Gastrocnemius medialis (tissue), 4 donors: ENCODE measurements at places on chromosomes 6 and 20. TPM values are rescaled to one million over a fixed set of nuclear protein-coding genes. Genes with fewer than 3 reads are reported as not detected.

GRCh38 chr20:46304361-46304760, 3.9 kb downstream of the CDH22 start:
- no peak for DNase-seq

- no peak for DNase-seq
Measured at GRCh38 chr6:125151700-125152099, 1.9 kb upstream of the TPD52L1 start.

DNA sequence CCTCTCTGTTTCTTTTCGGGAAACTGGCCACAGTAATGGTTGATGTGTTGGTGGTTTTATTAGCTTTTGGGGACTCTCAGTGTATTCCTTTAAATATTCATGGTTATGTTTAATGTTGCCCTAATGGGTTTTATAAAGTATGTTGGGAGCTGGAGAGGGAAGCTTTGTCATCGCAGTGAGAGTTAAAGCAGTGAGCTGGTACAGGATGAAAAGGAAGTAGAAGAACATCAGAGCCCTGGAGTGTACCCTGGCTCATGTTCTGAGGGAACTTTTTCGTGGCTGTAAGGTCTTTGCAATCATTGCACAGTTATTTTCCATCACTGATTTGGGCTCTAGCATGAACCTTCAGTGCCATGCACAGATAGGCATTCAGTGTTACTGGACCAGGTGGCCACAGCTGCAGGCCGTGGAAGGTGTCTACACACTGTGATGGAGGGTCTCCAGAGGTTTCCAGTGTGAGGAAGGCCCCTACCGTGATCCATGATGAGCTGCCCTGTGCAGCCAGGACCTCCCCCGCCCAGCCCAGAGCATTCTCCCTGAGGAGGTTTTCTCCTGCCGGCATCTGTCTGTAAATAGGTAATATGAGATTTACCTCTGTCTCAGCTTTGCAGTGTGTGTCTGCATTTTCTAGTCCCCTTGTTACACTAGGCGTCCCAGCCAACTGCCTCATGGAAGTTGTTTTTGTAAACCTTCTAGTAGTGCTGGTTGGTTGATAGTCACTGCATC, 22.4 kb upstream of the TMEM217 start:
- peak; percentile 15 for DNase-seq

DNA sequence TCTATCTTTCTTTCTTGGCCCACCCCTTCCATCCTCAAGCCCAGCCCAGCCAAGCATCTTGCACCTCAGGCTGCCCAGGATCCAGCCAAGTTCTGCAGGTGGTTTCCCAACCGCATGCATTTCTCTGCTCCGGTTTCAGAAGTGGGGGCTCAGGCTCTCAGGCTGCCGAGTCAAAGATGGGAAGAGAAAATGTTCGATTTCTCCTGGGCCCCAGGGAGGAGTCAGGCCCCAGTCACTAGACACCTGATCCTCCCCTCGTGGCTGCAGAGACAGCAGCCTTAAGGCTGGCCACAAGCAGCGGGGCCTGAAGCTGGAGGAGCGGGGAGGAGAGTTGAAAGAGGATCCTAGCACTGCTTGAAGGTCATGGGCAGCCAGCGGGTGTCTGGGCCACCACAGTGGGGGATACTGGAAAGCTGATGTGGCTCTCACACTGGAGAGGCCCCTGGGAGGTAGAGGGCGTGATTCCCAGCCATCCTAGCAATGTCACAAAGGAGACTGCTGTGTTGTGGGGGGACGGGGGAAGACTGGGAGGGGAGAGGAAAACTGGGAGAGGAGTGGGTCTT, 42.2 kb upstream of the ZFAND3 start:
- no peak for DNase-seq

- peak; percentile 86 for DNase-seq
Measured at GRCh38 chr20:23143098-23143497, 57.0 kb upstream of the CD93 start.

GRCh38 chr6:35808688-35809087, 3.5 kb downstream of the LHFPL5 start:
- DNase-seq: no peak

DNA sequence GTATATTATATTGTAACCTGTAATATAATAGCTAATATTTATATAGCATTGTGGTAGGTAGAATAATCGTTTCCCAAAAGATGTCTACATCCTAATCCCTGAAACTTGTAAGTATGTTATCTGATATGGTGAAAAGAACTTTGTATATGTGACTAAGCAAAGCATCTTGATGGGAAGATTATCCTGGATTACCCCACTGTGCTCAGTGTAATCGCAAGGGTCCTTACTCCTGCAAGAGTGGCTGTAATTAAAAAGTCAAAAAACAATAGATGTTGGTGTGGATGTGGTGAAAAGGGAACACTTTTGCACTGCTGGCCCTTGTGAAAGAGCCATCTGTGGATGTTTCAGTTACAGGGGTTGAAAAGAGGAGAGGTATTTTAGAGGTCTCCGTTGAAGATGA, 95.2 kb downstream of the EDN1 start:
- no peak for DNase-seq

DNA sequence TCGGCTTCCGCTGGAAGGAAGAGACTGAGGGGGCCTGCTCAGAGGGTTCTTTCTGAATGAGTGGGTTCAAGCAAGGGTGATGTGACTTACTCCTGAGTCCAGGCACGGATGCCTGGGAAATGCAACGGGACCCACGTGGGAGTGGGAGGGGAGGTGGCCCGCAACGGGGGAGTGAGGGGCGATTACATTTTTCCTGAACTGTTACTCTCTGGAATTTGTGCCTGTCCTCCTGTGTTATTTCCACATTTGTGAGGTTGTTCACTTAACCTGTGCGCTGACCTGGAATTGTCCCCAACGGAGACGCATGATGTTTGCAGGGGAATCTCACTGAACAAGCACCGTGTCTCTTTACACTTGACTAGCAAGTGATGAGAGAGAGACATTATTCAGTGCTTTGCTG, 209.4 kb downstream of the CDH4 start:
- DNase-seq: no peak

- DNase-seq: no peak
Measured at GRCh38 chr6:148239801-148240460, 102.7 kb upstream of the SASH1 start.

DNA sequence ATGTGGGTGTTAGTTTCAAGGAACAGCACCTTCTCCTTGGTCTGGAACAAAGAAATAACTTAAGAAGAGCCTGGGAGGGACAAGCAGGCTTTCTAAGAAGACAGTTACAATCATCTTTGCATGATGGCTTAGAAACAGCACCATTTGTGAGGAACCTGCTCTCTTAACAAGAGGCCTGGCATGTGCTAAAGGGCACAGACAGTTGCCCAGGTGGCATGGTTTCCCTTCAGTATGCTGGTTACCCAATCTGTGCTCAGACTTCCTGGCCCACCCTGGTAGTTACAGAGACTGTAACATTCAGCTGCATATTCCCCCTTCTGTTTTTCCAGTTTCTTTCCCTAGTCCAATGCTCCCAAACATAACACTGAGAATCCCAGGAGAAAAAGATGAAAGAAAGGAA, 84.0 kb downstream of the CHD6 start:
- DNase-seq: no peak

GRCh38 chr6:36136551-36136950, 6.2 kb downstream of the MAPK13 start:
- DNase-seq: no peak

DNA sequence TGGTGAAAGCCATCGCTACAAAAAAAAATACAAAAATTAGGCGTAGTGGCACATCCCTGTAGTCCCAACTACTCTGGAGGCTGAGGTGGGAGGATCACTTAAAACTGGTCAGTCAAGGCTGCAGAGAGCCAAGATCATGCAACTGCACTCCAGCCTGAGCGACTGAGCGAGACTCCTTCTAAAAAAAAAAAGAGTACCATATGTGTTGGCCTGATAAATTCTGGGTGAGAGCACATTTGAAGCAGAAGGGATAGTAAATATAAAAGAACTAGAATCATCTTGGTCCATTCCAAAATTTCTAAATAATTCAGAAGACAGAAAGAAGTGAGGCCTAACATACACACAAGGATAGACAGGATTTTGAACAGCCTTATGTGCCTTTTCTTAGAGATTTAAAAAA, 2.2 kb downstream of the IBTK start:
- no peak for DNase-seq

GRCh38 chr6:11613336-11613735, 75.8 kb downstream of the TMEM170B start:
- DNase-seq: no peak

DNA sequence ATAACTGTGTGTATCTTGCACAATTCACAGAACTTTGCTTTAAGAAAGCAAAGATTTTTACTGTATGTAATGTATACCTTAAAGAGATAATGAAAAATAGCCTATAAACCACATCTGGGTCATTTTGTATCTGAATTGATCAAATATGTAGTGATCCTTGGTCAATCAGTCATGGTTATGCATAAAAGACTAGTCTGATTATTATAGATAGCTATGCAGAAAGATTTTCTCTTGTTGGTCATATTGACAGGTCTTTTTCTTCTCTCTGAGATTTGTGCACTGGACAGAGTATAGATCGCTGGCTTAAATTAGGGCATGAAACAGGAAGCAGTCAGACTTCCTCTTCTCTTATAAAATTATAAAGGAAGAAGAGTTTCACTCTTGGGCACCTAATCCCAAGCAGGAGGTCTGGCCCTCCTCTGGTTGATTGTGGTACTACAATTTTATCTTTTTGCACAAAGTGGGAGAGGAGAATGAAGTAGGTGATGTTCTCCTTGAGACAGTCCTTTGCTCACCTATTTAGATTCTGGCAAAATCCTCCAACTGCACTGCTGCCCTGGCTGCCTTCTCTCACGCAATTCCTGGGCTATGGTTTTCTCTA, 380.9 kb upstream of the RGS17 start:
- DNase-seq: no peak

DNA sequence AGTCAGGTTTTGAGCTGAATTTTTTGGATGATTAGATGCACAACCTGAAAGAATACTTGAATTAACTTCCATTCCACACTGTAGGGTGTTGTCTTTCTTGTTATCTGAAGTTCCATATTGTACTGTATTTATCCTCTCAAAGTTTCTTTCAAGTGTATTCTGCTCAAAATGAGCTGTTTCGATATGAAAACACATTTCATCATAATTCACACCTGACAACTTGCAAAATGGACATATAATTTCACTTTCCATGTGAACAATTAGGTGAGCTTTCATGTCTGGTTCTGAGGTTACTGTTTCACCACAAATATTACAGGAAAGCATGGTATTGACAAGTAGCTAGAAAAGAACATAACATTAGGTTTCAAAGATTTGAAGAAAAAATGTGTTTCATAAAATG, 1.7 kb downstream of the ZUP1 start:
- DNase-seq: no peak

DNA sequence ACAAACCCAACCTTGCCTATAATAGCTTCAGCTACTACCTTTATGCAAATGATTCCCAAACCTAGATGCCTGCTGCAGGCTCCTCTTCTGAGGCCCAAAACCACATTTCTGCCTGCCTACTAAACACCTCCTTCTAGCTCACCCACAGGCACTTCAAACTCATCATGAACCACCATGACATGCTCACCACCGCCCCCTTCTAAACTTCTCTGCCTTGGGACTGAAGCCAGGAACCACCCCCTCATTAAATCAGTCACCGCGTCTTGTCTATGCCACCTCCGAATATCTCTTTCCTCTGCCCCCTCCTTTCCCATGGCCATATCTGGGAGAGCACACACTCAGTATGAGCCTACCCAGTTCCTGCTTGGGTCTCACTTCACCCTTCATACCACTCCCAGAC, 101.2 kb downstream of the SNAP25 start:
- no peak for DNase-seq

DNA sequence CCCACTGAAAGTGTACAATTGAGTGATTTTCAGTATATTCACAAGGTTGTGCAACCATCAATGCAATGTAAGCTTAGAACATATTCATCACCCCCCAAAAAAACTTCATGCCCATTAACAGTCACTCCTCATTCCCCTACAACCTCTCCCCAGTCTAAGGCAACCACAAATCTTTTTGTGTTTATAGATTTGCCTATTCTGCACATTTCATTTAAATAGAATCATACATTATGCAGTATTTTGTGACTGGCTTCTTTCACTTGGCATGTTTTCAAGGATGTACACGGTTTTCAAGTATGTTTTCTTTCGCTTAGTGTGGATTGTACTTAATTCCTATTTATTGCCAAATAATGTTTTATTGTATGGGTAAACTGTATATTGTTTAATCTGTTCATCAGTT, 329.3 kb upstream of the RNF24 start:
- no peak for DNase-seq

GRCh38 chr6:124441450-124441849, 520.8 kb upstream of the RNF217 start:
- no peak for DNase-seq

DNA sequence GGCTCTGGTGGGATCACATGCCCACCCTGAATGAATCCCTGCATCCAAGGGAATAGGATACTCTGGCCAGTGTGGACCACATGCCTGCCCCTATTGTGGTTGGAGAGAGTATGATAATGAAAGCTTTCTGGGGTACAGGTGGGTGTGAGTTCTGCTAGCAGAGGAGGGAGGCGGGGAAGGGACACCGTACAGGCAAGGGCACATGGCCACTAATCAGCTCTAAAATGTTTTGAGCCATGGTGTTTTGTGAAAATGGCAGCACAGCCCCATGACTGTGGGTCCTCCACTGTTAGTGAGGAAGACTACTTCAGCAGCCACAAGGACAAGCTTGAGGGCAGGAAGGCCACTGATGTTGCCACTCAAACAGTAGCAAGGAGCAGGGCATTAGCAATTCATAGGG, 11.9 kb upstream of the DHX35 start:
- no peak for DNase-seq

- DNase-seq: no peak
Measured at GRCh38 chr20:22346716-22347115, 237.7 kb downstream of the FOXA2 start.

DNA sequence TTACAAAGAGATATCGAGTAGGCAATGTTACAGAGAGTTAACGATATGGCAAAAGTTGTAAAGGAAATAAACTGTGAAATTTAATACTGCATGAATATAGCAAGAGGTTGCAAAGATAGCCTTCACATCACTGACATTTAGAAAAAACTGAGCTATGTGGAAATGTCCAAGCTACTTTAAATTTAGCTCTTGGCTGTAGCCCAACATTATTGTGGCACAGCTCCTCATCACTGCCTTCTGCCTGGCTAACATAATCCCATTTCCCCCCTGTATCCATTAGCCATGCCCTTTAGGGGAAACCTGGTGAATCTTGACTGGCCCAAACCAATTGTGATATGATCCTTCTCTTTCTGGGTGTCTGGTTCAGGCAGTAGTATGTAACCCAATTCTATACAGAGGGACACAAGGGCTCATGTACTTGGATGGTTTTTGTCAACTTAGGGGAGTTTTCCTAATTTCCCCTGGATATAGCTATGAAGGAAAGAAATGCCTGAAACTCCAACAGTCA, 115.4 kb downstream of the PFDN4 start:
- no peak for DNase-seq

ZSCAN26 gene
- 11.1 TPM for total RNA-seq

TCP11 gene
- not detected for total RNA-seq

SERPINB1 gene
- total RNA-seq: 23.6 TPM

ZC3H12D gene
- total RNA-seq: not detected

NHLRC1 gene
- total RNA-seq: 0.56 TPM

VPS16 gene
- 20.8 TPM for total RNA-seq

SLC22A3 gene
- total RNA-seq: 54.6 TPM

SOX18 gene
- total RNA-seq: 5.3 TPM
